ENCODE measurements at places on chromosomes 2 and 18.
A peak's percentile ranks its signal among the peaks of the same experiment; 100 is the strongest.

- no peak for DNase-seq
Observed at GRCh38 chr2:144931480-144931879, 411.6 kb upstream of the ZEB2 start.

DNA sequence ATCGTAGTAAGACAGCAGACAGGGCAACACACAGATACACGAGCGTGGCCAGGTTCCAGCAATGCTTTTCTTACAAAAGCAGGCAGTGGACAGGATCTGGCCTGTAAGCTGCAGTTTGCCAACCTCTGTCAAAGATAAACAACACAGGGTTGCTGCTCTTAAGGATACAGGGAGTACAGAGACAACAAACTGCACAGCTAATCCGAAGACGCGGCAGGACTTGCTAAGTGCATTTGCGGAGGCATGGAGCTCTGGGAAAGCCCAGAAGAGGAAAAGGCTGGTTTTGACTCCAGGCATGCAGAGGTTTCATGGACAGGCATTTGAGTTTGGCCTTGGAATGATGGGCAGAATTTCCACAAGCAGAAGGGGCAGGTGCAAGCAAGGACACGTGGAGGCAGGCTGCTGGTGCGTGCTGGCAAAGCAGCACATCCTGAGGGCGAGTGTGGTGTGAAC lies 24.4 kb downstream of the SERTAD2 start:
- no peak for DNase-seq

DNA sequence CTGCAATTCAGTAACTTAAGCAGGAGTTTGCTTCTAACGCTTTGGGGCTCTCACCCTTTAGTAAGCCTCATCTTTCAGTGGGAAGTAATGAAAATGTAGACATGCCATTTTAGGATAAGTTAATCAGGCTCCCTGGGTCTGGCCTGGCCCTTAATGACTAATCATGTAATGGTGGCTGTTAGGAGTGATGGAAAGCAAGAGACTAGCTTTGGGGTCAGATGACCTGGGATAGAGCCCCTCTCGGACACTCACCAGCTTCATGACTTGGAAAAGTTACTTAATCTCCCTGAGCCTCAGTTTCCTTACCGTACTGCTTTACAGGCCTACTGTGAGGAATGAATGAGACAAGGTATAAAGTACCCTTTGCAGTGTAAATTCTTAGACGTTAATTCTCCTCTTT lies 194.4 kb downstream of the LPIN1 start:
- no peak for DNase-seq

GRCh38 chr2:234488486-234488885 lies 8.4 kb downstream of the ARL4C start:
- no peak for DNase-seq

GRCh38 chr2:203532957-203533658 lies 2.0 kb downstream of the RAPH1 start:
- DNase-seq, result peak; percentile 50

DNA sequence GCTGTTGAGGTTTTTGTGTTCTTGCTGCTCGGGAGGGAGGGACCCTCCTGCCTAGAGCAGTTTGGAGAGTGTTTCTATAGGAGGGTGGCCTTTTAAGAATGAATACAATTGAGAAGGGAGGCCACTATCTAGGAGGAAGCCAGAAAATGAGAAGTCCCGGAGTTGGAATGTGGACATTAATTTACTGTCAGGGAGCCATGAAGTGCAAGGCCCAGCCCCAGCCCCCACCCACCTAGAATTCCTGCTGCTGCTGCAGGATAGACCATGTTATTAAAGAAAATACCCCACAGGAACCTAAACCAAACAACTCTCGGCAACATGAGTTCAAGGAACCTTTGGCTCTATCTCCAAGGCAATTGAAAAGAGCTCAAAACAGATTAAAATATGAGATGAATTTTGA lies 46.0 kb downstream of the ZBTB7C start:
- no peak for DNase-seq

DNA sequence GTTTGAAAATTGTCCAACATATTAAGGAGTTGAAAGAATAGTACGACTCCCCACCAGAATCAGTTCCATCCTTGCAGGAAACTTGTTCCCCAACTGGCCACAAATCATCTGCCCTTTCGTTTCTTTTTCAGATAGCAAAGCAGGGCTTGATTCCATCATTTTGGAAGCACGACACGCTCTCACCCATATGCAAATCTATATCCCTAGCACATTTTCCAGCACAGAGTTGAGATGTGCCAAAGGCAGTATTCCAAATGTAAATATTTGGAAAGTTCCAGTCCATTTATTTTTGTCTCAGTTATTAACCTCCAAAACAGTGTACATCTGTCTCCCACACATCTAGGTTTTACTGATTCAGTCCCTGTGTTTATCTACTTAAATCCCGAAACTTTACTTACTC lies 128.8 kb upstream of the BCL2L11 start:
- DNase-seq, result no peak

- no peak for DNase-seq
Observed at GRCh38 chr2:82790206-82791021, 1668.7 kb downstream of the SUCLG1 start.

GRCh38 chr2:99576775-99577174 lies 87.0 kb upstream of the REV1 start:
- DNase-seq, result no peak

DNA sequence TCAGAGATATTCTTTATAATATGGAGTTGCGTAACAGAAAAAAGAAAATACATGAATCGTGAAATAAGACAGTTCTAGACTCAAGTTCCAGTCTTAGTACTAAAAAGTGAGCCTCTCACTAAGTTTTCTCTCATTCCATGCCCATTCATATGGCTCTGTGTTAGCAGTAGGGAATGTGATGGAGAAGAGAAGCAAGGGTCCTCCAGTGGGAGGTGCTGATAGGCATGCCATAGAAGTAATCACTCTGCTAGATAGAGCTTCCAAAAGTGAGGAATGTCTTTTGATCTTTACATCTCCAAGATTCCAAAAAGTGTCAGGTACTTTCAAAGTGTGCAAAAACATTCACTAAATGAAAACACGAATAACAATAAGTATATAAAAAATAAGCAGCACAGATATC lies 678.4 kb downstream of the DCDC2C start:
- no peak for DNase-seq

GRCh38 chr2:3244486-3244885 lies 133.1 kb downstream of the EIPR1 start:
- DNase-seq, result no peak

DNA sequence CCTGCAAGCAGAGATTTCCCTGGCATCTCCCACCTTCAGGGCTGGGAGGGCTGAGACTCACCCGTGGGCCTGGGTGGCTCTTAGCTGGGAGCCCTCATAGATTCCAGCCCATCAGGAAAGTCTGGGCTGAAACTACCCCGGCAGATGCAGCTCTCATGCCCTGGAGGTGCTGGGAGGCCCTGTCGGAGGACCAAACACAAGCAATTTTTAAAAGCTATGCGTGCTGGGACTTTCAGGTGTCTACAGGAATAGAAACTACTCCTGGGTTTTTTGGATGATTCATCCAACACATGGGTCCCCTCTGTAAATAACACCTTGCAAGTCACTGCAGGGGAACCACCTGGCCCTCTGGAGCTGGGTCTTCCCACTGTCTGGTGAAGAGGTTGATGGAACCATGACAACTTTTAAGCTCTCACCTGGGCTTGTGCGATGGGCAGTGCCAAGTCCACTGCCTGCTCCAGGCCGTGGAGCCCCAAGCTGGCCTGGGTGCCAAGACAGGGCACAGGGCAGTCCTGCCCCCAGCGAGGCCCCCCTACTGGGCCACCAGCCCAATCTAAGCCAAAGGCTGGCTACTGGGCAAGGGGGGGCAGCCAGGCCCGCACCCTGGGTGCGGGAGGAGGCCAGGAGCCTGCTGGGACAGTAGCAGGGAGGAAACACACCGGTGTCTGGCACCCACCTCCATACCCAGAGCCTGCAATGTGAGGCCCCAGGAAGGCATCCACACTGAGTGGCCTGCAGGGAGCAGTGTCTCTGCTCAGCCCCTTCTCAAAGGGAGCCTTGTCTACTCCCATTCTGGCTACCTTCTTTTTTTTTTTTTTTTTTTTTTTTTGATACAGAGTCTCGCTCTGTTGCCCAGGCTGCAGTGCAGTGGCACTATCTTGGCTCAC lies 1.1 kb upstream of the GPR55 start:
- no peak for DNase-seq

DNA sequence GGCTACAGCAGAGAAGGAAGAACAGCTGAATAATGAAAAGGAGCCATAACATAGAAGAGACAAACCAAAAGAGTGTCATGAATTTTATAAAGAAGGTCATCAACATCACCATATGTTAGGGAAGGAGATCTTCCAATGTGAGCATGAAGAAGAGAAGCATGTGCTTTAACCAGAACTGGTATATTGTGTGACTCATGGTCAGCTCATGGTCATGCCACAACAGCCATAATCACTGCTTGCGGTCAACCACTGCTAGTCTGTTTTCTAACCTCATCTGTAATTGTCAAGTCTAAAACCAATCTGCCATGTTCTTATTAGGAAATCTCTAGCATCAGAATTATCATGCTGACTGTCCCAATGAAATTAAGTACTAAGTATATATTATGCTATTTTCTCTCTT lies 204.1 kb upstream of the VRK2 start:
- no peak for DNase-seq

DNA sequence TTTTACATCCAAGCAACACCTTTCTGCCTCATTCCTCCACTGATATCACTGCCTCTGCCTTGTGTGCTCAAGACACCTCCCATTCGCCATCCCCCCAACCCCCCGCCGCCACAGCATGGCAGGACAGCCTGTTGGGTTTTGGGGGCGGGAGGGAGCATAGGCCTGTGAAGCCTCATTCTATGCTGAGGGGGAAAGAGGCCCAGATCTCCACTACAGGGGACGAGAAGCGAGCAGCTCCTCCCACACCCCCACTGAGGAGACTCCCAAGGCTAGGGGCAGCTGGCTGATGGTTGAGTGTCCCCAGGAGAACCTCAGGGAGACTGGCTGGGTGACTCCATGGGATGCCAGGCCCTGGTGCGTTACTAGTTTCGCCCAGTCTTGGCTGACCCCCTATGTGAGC lies 214.3 kb upstream of the SIX2 start:
- DNase-seq, result no peak

GRCh38 chr2:64018701-64019082 lies 536 bp downstream of the VPS54 start:
- DNase-seq, result peak; percentile 83

- DNase-seq, result no peak
Observed at GRCh38 chr2:85516653-85517389, 22.1 kb upstream of the MAT2A start.

DNA sequence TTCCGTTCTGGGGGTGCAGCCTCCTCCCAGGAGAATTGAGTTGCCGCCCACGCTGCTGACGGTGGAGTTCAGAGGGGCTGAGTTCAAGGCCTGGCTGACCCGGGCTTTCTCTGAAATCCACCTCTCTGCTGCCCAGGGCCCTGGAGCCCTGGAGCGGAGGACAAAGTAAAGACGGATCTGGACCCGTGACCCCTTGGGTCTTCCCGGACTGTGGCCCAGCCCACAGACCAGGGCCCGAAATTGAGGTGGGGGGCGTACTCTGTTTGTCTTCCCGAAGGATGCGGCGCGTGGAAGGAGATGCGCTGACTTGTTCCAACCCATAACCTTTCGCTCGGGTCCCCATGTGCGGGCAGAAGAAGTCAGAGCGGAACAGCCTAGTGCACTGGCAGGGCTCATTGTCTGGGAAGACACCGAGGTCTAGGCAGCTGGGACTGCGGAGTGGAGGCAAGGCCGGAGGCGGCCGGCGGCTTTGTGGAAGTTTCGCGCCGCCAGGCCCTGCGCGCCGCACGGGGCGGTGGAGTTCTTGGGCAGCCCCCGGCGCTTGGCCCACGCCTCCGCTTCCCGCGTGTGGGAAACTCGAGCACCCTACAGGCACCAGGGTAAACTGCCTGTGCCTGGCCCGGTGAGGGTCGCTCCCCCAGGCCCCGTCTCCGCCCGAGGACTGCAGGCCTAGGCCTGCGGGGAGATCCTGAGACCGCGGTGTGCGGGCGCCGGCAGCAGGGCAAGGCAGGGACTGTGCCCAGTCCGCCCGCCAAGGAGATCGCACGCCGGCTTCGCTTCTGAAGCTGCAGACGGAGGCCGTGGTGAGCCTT lies 9.8 kb downstream of the POU3F3 start:
- peak; percentile 51 for DNase-seq

- no peak for DNase-seq
Observed at GRCh38 chr2:159111346-159111927, 143.0 kb downstream of the TANC1 start.

DNA sequence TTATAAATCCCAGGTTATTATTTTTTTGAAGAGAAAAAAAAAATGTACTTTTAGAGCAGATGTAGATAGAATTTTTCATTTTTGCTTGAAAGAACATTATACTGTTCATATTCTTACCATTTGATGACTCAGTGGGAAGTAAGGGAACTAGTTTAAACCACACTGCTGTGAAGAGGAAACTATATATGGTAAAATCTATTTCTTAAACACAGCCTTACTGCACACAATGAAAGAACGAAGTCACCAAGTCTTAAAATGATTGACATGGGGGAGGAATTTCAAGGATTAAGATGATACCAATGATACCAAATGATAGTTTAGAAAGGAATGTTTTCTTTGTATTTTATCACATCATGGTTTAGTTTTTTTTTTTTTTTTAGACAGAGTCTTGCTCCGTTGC lies 5.0 kb downstream of the ACTR2 start:
- no peak for DNase-seq

DNA sequence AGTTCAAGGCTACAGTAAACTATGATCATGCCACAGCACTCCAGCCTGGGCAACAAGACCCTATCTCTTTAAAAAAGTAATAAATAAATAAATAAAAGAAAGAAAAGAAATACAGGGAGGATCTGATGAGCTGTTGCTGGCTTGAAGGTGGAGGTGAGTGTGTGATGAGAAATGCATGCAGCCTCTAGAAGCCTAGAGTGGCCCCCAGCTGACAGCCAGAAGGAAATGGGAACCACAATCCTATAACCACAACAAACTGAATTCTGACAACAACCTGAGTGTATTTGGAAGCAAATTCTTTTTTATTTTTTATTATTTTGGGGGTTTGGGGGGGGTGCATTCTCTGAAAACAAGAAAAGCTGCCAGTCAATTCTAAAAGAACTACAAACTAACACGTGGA lies 14.6 kb downstream of the NOL10 start:
- DNase-seq, result no peak

All from right forelimb (tissue), 1 donor.